ENCODE measurements at places on chromosomes 3 and 15.

- DNase-seq, result no peak
These were observed 1250.0 kb upstream of the GBE1 start for GRCh38 chr3:83011481-83011880.

DNA sequence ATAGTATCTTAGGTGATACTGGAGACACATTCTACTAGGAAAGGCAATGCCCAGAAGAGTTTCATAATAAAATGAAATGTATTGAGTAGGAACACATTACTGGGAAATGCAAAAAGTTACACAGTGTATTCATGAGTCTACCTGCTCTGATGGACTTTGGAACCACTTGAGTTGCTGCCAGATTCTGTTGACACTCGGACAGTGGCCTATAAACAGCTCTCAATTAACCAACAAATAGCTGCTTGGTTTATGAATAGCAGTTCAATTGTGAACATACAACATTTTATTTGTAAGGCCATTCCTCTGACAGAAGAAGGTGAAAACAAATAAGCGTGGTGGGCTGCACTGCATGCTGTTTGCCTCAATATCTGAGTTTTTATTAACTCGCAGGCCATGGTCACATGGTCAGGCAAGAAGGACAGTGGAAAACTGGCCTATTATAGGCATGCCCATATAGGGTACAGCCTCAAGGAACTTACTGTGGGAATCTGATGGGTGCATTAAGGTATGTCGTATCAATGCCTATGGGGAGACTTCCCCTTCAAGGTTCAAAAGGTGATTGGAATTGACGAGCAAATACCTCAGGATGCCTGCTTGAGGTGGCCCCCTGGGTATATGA lies 66.2 kb downstream of the C3orf80 start:
- DNase-seq, result no peak

GRCh38 chr3:27528791-27529190 lies 44.6 kb upstream of the SLC4A7 start:
- no peak for DNase-seq

GRCh38 chr15:50687302-50687902 lies 805 bp upstream of the TRPM7 start:
- DNase-seq, result no peak

DNA sequence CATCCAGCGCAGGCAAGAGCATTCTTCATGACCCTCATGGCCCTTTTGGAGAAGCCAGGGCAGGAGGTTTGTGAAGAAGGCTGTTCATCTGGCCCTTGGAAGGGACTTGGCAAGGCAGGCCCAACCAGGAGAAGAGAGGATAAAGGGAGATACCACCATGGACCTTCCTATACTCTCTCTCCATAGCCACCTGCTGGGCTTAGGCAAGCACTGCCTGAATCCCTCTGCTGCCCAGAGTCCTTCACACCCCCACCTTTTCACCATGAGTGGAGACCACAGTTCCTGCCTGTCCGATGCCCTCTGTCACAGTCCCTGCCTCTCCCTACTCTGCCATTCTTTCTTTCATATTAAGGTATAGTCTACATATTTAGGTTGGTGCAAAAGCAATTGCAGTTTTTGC lies 10.6 kb upstream of the SFMBT1 start:
- peak; percentile 23 for DNase-seq

DNA sequence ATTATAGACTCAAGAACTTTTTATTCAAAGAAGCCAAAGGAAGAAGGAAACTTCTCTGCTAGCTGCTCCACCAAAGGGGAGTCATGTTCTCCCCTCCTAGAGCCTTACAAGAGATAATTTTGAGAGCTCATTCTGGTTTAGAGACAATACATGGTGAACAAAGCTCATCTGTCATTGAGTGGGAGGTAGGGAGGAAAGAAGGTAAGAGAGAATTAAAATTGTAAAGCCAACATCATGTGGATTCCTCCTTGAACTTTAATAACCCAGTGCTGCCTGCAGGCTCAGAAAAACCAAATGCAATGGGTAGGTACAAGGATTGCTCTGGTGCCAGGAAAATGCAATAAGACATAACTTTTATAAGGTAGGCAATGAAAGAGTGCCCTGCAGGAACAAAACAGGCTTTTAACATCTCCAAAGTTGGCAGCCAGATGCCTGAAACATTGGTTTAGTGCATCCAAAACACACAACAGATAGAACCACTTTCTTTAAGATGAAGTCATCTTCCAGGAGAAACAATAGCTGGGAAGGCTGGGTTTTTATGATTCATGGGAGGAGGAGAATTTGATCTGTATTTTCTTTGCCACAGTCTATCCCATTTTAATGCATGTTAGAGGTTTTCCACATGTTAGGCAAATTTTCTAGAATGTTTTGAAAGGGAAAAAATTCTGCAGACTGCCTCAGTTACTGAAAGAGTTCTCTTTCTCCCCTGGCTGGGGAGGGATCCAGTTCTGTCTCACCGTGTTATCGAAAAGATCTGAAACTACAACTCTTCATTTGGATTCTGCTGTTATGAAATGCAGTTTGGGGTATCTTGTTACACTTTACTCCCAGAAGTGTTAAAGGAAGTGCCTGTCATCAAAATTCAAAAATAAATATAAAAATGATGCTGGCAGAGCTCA lies 11.3 kb upstream of the ARHGEF3 start:
- DNase-seq, result no peak

GRCh38 chr3:184608209-184608608 lies 46.6 kb downstream of the EPHB3 start:
- no peak for DNase-seq

GRCh38 chr15:36501063-36501678 lies 78.3 kb upstream of the CDIN1 start:
- peak; percentile 40 for DNase-seq

GRCh38 chr3:11211531-11212298 lies 57.4 kb downstream of the HRH1 start:
- DNase-seq, result no peak

GRCh38 chr3:197432384-197433127 lies 123.2 kb downstream of the BDH1 start:
- no peak for DNase-seq

- DNase-seq, result no peak
These were observed 199.2 kb upstream of the CFAP20DC start for GRCh38 chr3:59249004-59249403.

- DNase-seq, result no peak
These were observed 138.6 kb downstream of the MEGF11 start for GRCh38 chr15:66114863-66115425.

DNA sequence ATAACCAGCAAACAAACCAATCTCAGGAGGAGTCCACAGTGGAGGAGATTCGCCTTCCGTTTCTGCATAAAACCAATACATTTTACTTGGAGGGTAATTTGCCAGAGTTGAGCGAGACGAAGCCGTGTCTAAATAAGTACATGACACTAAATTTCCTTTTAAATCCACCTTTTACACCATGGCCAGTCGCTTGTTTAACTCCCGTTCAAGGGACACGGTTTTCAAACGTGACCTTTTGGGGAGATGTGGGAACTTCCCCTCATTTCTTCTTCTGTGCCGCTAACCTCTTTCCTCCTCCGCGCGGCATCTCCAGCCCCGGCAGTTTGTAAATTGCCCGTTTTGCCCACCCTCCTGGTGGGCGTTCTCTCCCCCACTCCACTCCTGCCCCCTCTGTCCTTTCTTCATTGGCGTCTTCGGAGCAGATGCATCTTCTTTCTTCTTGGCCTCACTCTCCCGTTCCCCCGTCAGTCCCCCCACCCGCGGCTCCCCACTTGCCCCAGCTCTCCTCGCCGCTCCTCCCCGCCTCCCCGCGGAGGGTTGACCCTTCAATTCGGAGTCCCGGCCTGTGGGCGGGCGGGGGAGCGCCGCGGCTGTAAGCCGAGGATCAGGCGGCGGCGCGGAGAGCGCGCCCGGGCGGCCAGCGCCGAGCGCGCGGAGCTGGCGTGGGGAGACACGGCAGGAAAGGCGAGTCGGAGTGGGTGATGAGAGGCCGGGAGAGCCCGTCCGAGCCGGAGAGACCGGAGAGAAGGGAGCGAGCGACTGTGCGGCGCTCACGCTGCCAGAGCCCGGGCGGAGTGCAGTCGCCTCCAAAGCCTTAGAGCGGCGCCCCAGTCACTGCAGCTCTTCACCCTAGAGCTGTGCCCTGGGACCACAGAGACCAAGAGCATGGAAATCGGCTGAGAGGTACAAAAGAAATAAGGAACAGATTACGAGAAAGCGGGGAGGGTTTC lies at the start of gene NLGN1:
NLGN1 (plus strand) TSS at position 584 of the 950 bp plus-strand sequence.
- peak; percentile 71 for DNase-seq
